ENCODE measurements at places on chromosomes 6 and 20.

DNA sequence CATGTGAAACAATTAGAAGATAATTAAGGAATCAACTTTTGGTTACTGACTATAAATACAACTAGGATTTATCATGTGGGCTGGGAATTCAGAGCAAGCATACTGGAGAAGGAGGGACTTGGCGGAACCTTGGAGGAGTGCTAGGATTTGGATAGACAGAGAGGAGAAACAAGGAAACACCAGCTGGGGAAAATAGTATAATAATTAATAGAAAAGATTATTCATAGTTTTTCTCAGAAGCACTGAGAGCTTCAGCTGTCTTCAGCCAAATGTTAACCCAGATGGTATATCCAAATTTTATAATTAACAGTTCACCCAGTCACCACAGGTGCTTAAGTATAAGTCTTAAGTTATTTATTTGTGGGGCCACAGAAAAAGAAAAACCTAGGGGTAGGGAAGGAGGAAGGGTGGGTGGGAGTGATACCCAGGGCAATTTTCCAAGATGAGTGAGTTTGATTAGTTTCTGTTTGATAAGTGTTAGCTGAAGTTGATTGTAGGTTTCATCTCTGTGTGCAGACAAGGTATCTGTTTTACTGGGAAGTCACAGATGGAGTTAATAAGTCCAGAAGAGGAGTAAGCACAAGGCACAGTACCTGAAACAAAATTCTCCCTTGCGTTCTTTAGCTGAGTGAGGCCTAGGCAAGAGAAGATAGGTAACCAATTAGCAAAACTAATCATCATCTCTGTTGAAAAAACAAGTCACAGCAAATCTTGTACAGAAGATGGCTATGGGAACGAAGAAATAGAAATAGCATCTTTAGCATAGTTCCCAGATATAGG lies 175.5 kb downstream of the TFAP2B start:
- no peak for DNase-seq

DNA sequence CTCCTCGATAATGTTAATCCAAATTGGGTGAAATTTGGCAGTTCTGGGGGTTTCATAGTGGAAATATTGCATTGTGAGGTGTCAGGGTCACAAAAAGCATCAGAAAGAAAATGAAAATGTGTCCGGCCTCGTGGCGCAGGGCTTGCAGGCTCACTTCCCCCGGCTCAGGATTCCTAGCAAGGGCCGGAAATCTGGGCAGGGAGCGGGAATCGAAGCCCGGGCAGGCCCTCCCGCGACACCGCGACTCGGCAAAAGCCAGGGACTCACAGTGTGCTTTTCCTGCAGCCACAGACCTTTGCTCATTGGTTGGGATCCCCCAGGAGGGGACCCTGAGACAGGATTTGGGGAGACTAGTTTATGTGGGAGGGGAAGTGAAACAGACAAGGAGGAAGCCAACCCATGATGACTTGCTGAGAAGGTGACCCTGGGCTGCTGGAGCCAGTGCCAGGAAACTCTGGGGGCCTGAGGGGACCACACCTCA lies 847 bp upstream of the CD93 start:
- no peak for DNase-seq

DNA sequence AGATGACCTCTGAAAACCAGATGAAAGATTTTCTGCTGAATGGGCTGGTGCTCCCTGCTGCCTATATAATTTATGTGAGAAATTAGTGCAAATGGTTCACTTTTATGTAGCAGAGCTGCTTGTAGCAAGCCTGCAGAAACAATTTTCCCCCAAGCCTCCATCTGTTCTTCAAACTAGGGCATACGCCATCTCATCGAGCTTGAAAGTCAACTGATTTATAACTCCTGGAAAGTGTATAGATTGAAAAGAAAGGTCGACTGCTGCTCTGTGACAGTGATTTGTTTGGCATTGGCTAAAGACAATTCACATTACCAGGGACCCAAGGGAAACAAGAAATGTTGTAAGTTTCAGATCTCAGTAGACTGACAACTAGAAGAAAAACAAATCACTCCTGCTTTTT lies 93.3 kb downstream of the PACRG start:
- no peak for DNase-seq

- DNase-seq = no peak
Measured at GRCh38 chr6:105753207-105753606, 332.9 kb upstream of the PRDM1 start.

DNA sequence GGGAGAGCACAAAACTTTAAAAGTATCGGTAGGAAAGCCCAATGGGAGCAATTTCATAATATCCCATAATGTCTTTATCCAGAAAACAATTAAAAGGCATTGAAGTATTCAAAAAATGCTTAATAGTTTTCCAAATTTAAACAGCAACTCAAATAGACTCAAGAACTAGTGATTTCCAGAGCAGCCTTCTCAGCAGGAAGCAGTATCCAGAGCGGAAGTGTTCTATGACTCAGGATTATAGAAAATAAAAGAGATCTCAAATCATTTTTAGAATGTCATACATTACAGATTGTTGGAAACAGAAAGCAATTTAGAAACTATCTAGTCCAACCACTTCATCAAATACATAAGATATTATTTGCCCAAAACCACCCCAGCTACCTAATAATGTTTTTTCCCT lies 79.3 kb downstream of the COL12A1 start:
- no peak for DNase-seq

DNA sequence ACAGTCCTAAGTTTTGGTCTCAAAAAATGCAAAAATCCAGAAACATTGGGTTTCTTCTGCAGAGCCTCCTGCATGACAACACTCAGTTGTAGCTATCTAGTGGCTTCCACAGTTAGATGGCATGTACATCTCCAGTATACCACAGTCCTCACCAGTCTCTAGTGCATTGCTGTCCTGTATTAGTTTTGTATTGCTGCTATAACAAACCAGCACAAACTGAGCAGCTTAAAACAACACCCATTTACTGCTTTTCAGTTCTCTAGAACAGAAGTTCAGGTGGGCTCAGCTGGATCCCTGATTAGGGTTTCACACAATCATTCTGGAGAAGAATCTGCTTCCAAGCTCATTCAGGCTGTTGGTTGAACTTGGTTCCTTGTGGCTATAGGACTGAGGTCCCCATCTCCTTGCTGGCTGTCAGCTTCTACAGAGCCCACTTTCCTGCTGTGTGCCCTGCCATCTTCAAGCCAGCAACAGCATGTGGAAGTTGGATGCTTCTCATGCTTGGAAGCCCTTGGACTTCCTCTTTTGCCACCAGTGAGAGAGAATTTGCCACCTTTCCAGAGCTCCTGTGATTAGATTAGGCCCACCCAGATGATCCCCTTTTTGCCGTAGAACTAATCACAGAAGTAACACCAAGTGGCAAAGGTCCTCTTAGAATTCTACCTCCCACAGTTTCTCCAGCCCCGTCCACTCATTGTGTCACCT lies 48.9 kb upstream of the TBC1D7 start:
- DNase-seq = no peak

DNA sequence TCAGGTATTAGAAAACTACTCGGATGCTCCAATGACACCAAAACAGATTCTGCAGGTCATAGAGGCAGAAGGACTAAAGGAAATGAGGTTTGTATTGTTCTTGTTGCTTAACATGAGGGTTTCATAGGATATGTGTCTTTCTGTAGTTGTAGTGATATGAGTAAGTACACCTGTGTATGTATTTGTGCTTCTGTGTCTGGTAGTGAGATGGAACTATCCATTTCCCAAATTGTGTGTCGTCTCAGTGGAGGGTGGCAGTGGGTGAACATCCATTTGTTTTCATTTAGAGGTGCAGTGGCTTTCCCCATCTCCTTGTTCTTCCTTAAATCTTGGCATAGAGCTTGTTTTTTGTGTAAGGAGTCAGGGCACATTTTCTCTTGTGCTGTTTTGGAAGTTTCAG lies 8.2 kb downstream of the ASXL1 start:
- no peak for DNase-seq

- DNase-seq = no peak
Measured at GRCh38 chr20:9686866-9687265, 152.0 kb downstream of the PAK5 start.

All from fibroblast of skin of right biceps (primary cell).